ENCODE measurements at places on chromosomes 7 and 10.

GRCh38 chr7:92749327-92749755 lies 87.0 kb downstream of the CDK6 start:
- no peak overlapping the region for H3K4me3 ChIP-seq
- no peaks in the 10 kb centered on the region for H3K4me1 ChIP-seq
- no peak for DNase-seq
- no peak overlapping the region for H3K27ac ChIP-seq
- H3K36me3 ChIP-seq: no peaks in the 10 kb centered on the region
- no peaks in the 10 kb centered on the region for H3K27me3 ChIP-seq

DNA sequence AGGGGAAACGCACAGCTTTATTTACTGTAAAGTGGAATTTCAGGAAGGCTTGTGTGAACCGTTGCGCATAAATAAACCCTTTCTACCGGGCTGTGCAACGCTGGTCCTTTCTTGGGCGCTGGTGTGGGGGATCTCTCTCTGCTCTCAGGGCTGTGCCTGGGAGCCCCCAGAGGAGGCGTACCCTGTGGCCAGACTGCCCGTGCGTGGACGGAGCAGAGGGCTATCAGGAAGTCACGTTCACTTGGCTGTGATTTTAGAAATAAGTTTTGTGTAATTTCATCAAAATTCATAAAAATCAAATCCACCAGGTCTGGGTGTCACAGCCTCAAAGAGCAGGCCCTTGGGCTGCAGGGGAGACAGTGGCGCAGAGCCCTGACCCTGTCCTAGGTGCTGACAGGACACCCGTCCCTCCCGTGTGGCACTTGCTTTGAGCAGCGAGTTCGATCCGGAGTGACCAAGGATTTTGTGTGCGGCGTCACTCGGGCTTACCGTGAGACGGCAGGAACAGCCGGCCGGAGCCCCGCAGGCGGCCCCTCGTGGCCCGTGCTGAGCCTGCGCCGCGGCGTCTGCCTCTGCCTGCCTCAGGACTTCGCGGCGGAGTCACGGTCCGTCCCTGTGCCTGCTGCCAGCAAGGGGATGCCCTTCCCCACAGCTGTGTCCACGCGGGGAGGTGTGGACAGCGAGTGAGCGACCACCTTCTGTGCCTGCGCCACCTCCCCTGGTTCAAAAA lies 20.2 kb downstream of the GET4 start:
- H3K4me3 ChIP-seq: no peak overlapping the region
- H3K27me3 ChIP-seq: no peaks in the 10 kb centered on the region
- H3K36me3 ChIP-seq: peaks cover 4% of the 10 kb centered on the region
- peaks cover 4% of the 10 kb centered on the region for H3K4me1 ChIP-seq
- no peak for DNase-seq
- no peak overlapping the region for H3K27ac ChIP-seq

DNA sequence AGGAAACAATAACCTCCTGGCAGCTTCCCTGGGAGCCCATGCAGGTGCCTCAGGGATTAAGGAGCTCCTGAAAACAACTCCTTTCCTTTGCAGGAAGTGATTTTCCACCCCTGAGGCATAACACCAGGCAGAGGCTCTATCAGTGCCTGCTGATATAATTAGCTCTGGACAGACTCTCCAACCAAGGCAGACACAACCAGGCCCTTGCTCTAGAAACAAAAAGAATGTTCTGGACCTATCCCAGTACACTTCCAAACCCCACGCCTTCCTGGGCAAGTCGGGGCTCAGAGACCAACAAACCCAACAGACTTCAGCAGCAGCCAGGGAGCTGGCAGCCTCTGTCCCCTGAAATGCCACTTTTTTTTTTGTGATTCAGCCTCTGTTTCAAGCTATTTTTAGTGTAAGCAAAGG lies 247.1 kb downstream of the KCNMA1 start:
- H3K27me3 ChIP-seq: no peaks in the 10 kb centered on the region
- H3K4me1 ChIP-seq: no peaks in the 10 kb centered on the region
- no peak overlapping the region for H3K27ac ChIP-seq

DNA sequence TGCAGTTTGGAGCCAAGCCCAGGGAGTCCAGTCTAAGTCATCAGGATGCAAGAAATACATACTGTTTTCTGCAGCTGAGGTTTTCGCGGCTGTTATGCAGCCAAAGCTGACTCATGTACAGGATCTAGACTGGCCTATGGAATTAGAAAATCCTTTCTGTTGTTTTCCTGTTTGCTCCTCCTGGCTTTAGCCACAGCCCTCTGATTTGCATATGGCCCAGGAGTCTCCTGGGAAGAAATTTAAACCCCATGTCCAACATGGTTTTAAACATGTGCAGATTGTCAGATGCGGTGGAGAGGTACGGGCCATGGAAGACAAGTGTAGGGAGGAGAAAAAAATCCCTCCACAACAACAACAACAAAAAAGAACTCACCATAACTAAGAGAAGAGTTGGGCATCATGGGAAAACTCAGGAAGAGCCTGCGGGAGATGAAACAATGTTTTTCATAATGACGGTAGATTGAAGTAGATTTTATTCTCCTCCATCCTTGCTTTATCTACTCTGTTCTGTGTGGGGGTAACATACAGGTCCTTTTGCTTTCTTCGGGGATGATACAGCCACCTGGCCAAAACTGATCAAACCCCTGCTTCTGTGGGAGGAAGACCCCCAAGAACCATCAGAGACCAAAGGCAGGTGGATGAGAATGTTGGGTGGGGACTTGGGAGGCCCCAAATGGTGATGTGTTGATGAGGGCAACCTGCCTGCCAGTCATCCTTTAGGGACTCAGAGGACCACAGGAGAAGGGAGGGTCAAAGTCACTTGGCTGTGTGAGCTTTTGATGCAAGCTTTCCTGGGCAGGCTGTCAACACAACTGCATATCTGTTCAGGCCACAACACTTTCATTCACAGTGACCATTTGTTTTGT lies 29.8 kb upstream of the GNA12 start:
- no peaks in the 10 kb centered on the region for H3K27me3 ChIP-seq
- no peaks in the 10 kb centered on the region for H3K4me1 ChIP-seq
- no peak overlapping the region for H3K4me3 ChIP-seq
- no peak overlapping the region for H3K27ac ChIP-seq
- DNase-seq: no peak
- no peaks in the 10 kb centered on the region for H3K36me3 ChIP-seq

DNA sequence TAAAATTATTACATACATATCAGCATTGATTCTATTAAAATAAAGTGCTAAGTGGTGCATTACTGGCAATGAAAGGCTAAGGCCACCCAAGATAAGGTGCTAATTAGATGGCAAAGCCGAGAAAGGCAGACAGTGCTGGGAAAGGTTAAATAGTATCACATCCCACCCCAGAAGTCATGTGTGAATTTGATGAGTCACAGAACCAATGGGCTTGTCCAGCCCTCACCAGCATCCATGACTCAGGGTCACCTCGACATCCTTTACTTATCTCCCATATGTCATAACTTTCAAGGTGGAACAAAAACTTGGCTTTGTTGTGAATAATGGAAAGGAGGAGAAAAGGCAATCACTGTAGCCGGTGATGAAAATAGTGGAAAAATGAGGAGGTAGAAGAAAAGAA lies 459.1 kb downstream of the PLXNA4 start:
- no peaks in the 10 kb centered on the region for H3K27me3 ChIP-seq
- H3K36me3 ChIP-seq: no peaks in the 10 kb centered on the region
- no peak overlapping the region for H3K27ac ChIP-seq

- no peak overlapping the region for H3K27ac ChIP-seq
- DNase-seq: no peak
- H3K4me3 ChIP-seq: no peak overlapping the region
- no peaks in the 10 kb centered on the region for H3K4me1 ChIP-seq
- no peaks in the 10 kb centered on the region for H3K27me3 ChIP-seq
- H3K36me3 ChIP-seq: no peaks in the 10 kb centered on the region
These were observed 497.5 kb downstream of the PHTF2 start for GRCh38 chr7:78296046-78296597.

GRCh38 chr7:140146574-140146973 lies 30.2 kb downstream of the KDM7A start:
- DNase-seq: no peak
- no peak overlapping the region for H3K4me3 ChIP-seq
- no peaks in the 10 kb centered on the region for H3K4me1 ChIP-seq
- H3K36me3 ChIP-seq: no peaks in the 10 kb centered on the region
- no peak overlapping the region for H3K27ac ChIP-seq

GRCh38 chr10:43817368-43817767 lies 168.7 kb upstream of the ZNF32 start:
- no peaks in the 10 kb centered on the region for H3K27me3 ChIP-seq
- no peaks in the 10 kb centered on the region for H3K36me3 ChIP-seq
- no peak for DNase-seq
- H3K27ac ChIP-seq: no peak overlapping the region
- peaks cover 2% of the 10 kb centered on the region for H3K4me1 ChIP-seq
- H3K4me3 ChIP-seq: no peak overlapping the region

DNA sequence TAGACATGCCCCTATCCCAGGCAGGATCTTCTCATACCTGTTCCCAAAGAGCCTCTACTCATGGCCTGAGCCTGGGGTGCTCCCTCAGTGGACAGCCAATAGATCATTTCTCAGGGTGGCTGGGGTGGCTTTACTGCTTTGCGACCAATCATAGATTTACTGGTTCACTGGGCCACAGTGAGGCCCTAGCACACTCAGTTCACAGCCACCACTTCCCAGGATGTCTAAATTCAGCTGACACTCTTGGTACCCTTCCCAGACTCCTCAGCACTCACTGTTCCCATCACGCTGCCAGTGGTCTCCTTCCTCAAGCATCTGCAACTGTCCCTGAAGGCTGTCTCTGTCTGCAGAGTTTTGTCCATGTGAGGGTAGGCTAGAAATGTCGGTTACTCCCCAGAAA lies 50.6 kb downstream of the ARHGAP22 start:
- no peak for DNase-seq
- H3K36me3 ChIP-seq: no peaks in the 10 kb centered on the region
- no peak overlapping the region for H3K4me3 ChIP-seq
- H3K27me3 ChIP-seq: no peaks in the 10 kb centered on the region

DNA sequence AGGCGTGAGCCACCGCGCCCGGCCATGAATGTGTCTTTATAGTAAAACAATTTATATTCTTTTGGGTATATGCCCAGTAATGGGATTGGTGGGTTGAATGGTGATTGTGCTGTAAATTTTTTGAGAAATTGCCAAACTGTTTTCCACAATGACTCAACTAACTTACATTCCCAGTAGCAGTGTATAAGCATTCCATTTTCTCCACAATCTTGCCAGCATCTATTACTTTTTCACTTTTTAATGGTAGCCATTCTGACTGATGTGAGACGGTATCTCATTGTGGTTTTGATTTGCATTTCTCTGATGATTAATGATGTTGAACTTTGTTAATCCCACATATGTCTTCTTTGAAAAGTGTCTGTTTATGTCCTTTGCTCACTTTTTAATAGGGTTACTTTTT lies 1187.9 kb downstream of the XPNPEP1 start:
- no peak overlapping the region for H3K27ac ChIP-seq
- no peaks in the 10 kb centered on the region for H3K27me3 ChIP-seq
- no peak for DNase-seq
- H3K4me3 ChIP-seq: no peak overlapping the region
- H3K4me1 ChIP-seq: no peaks in the 10 kb centered on the region
- no peaks in the 10 kb centered on the region for H3K36me3 ChIP-seq

All from colonic mucosa (tissue), 4 donors.